Myocyte (in vitro differentiated cells): ENCODE measurements at places on chromosomes 16 and 17.

GRCh38 chr17:81564778-81565177, 12.6 kb upstream of the FAAP100 start:
- no peak for DNase-seq

GRCh38 chr16:66623755-66624154, 19.3 kb downstream of the CMTM3 start:
- DNase-seq = no peak

DNA sequence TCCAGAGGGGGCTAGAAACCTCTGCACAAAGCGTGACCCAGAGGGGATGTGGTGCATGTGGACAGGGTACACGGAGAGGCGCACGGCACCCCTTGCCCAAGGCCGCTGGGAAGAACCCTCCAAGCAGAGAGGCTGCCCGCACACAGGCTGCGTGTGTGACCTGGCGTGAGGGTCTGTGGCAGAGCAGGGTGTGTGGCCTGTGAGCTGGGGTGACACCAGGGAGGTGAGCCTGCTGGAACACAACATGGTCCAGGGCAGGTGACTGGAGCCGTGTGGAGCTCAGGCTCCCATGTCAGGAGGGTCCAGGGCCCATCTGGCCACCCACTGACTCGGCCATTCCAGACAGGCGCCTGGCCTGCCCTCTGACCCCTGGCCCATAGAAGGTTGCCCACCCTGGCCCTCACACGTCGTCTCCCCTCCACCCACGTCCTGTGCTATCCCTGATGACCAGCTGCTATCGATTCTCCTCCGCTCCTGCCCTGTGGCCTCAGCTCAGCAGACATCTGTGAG, 14.8 kb upstream of the TMEM204 start:
- no peak for DNase-seq

DNA sequence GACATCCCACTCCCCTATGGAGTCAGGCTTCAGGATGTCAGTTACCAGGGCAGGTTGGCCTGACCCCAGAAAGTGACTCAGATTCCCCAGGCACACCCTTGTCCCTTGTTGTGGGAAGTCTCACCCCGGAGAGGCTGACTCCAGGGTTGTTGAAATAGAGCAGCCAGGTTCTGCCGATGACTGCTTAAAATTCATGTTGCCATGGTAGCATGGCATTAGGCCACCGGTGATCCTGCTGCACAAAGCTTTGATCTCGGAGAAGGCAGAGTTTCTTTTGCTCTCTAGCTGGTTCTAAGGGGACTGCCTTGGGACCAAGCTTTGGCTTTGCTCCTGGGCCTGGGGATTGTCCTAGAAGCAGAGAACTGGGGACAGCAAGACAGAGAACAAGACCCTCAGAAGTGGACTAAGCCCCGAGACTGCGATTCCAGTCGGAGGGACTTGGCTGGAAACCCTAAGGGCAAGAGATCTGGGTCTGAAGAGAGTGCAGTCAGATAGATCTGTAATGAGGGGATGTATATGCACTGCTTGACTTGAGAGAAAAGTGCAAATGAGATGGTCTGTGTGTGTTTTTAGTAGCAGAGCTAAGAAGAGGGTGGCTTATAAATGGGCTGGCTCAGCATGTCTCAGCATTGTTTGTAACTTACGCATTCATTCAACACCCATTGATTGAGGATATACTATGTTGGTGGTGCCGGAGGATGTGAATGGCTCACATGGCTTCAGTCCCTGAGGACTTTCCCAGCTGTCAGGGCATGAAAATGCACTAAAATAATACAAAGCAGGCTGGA, 106.9 kb downstream of the RGS9 start:
- peak; percentile 16 for DNase-seq

DNA sequence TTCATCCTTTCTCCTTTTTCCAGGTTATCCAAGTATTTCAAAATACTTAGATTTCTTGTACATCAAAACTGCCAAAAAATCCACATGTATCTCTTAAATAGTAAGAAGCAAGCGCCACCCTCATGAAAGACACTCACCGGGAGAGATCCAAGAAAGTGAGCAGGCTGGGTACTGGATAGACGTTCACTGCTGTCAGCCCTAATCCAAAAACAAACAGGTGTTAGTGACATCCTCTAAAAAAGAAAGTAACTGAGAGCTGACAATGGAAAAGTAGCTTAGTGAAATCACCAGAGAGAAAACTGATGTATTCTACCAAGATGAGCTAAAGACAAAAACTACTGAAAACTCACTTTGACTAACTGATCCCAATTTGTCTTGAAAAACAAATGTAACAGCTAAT, 46.1 kb downstream of the MARVELD3 start:
- DNase-seq = peak; percentile 55

DNA sequence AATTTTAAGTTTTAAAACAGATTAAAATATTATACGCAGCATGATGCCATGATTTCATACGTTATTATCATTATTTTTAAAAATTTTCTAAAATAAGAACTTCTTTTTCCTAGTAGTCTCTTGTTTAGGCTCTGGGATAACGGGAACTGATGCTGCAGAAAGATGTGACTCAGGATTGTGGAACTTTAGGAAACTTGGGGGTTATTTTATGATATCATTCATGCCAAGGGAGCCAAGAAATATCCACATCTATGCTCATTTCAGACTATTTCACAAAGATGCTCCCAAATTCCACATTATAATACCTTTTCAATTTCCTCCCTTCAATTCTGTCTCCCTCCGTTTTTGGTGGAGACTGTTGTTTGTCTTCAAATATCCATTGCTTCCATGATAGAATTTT, 236.4 kb downstream of the HS3ST3A1 start:
- no peak for DNase-seq

- no peak for DNase-seq
These were observed 32.4 kb downstream of the SMYD4 start for GRCh38 chr17:1797323-1797722.

GRCh38 chr17:80818871-80819270, 172.8 kb upstream of the CHMP6 start:
- no peak for DNase-seq

DNA sequence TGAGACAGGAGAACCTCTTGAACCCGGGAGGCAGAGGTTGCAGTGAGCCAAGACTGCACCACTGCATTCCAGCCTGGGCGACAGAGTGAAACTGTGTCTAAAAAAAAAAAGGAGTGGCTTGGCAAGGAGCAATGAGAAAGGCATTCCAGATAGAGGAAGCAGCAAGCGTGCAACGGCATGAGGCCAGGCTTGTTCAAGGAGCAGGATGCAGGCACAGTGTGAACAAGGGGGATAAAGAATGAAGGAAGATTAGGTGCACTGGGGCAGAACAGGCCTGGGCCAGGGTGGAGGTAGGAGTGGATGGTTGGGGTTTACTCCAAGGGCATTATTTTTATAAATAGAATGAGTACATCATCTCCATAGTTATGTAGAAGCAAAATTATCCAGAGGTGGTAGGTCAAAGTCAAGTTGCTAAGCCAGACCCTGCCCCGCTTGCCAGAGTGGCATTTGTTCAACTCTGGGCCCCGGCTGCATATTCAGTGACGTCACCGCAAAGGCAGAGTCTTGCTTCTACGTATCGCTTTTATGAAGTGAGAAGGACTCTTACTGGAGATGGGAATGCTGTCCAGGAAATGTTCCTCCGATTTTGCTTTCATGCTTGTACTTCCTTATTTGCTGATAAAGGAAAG, 100.2 kb downstream of the KATNIP start:
- DNase-seq = peak; percentile 1

GRCh38 chr17:18033442-18034099, 5.4 kb downstream of the ATPAF2 start:
- peak; percentile 87 for DNase-seq

GRCh38 chr17:2362016-2362415, 24.7 kb downstream of the SGSM2 start:
- DNase-seq = no peak

DNA sequence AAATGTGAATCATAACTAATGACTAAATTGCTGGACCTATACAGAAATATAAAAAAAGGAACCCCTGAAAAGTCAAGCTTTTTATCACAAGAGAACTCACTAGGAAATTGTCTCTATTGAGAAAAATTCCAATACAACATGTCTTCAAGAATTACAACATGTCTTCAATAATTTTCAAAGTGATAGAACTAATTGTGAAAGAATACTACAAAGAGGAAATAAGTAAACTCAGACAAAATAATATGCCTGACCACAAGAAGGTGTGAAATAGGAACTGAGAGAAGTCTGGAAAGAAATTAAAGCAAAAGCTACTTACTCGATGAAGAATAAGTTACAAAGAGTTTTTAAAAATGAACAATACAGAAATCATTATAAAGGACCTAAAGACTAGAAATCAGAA, 29.9 kb upstream of the OR1G1 start:
- DNase-seq = no peak

DNA sequence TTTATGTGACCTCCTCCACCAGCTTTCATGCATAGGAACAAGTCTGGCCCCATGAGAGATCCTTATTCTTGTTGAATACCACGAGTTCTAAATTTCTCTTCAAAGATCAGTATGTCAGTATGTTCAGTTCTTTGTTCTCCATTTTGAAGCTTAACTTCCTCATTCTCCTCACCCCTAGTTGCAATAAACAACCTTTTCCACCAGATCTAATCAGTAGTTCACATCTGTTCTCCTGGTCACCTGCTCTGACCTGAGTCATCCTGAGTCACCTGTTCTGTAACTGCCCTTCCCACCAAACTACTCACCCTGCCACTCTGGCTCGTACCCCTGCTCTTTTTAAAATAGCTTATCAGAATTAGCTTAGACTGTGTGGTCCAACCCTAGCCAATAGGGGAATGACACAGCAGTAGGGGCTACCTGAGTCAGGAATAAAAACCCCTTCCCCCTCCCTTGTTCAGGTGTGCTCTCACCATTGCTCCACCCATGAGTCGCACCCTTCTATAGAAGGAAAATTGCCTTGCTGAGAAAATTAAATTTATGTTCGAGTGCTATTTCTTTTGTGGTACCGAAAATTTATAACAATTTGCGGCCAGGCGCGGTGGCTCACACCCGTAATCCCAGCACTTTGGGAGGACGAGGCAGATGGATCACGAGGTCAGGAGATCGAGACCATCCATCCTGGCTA, 94.6 kb downstream of the EMP2 start:
- DNase-seq = no peak

DNA sequence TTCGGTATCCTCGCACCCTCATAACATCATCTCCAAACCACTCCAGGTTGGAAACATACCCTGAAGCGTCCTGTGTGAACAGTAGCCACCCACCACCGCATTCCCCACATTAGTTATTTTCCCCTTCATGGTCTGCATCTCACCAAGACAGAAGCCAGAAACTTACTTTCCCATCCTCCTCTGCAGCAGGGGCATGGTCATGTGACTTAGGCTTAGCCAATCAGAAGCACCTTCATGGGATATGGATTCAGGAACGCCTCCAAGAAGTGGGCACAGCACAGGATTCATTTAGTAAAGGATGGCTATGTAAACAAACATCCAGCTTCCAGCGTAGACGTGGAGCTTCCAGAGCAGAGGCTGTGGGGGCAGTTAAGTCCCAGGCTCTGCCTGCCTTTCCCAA, 130.3 kb downstream of the AXIN2 start:
- no peak for DNase-seq
